Stimulated activated CD8-positive, alpha-beta memory T cell treated with anti-CD3 and anti-CD28 coated beads, Interleukin-4, amount 100 ng/mL, for 1 hour (primary cell): ENCODE measurements at places on chromosomes 3 and 15.

DNA sequence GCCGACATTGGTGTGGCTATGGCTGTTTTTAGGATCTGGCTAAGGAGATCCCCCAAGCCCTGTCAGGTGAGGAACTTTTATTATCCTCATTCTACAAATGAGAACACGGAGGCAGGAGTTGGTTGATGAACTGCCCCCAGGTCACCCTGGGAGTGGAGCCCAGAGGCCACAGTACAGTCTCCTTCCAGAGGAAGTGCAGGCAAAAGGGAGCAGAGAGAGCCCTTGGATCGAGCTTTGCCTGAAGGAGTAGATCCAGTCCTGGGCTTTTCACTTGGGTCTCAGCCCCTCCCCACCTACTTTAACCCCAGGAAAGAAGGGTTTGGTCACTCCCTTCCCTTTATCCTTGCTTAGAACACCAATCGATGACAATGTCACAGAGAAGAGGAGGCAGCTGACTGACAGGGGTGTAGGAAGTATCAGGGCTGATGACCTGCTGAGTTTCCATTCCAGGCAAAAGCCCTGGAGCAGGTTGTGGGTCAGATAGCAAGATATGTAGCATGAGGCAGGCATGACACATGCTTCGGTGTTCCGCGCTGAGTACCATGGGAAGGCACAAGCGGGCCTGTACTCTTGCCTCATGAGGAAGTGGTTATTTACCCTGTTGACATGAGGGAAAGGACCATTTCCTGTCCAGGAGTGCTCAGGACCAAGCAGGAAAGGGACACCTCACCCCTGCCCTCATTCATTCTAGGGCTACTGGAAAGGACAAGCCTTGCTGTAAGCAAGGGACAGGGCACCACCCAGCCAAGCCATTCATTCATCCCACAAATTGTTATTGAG, 5.8 kb upstream of the PLA2G4D start:
- no peak for DNase-seq

GRCh38 chr3:68667346-68667745, 265.0 kb downstream of the TAFA4 start:
- no peak for DNase-seq

DNA sequence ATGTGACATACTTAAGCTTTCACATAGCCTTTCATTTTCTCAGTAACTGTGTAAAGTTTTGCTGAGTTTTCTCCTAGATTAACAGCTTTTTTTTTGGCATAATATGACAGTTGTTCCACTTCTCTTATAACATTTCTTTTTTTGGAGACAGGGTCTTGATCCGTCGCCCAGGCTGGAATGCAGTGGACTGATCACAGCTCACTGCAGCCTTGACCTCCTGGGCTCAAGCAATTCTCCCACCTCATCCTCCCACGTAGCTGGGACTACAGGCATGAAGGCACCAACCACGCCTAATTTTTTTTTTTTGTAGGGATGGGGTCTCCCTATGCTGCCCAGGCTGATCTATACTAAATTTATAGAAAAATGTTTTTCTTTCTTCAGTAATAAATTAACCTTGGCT, 30.1 kb downstream of the DLG1 start:
- DNase-seq: no peak

DNA sequence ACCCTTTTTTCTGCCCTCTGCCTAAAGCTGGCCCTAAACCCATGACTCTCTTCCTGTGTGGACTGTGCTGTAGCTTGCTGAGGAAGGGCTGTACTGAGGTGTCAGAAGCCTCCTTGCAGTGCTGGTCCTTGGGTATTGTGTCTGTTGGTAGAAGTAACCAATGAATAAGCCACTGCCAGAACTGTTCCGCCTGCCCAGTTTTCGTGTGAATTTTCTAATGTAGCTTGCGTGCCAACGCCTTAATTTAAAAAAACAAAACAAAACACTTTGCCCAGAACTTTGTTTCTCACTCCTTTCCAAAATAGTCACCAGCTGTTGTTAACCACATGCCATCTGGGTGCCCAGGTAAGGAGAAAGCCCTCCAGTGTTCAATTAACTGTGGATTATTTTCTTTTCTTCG, 101.9 kb downstream of the KLHL25 start:
- no peak for DNase-seq

GRCh38 chr15:51097553-51098330, 3.0 kb upstream of the TNFAIP8L3 start:
- DNase-seq: no peak

DNA sequence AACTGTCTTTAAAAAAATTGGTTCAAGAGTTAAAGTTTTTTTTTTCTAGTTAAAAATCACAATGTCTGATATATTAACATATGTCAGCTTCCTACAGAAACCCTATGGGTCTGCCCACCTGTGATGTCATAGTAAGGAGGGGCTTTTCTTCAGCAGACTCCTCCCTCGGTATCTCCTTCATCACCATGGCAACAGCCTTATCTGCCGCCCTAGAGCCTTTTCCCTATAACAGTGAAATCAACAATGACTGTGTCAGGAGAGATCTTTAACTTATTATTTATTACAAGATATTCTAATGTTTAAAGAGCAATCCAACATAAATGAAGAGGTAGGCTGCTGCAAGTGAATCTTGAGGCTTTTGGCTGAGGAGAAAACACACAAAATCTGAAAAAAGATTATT, 138.7 kb downstream of the PEX5L start:
- no peak for DNase-seq

DNA sequence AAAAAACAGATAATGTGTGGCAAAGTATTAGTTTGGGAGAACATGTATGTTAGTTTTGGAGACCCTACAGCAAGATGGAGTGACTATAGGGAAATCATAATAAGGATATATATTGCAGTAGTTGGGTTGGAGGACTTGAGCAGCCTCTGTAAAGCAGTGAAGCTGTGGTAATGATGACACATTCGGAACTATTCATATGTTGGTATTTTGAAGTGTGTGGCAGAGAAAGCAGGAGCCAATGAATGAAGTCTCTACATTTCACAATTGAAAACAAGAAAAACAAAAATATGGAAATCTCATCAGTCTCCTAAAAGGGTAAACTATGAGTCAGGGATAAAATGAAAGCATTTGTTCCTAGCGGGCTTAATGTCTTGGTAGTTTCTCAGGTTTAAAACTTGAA, 645.9 kb downstream of the OTOL1 start:
- DNase-seq: no peak

DNA sequence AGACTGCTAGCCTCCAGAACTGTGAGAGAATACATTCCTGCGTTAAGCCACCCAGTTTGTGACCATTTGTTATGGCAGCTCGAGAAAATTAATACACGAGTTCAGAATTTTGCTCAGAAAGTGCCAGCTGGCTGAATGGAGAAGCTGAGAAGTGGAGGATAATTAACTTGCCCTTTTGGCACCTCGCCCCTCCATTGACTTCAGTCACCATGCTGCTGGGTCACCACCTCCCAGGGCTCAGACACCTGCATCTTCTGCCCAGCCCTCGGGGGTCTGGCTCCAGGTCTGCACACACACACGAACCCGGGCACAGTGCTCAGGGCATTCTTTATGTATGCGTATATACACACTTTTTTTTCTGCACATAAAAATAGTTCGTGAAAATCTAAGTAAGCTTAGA, 32.0 kb downstream of the AMOTL2 start:
- DNase-seq: no peak

DNA sequence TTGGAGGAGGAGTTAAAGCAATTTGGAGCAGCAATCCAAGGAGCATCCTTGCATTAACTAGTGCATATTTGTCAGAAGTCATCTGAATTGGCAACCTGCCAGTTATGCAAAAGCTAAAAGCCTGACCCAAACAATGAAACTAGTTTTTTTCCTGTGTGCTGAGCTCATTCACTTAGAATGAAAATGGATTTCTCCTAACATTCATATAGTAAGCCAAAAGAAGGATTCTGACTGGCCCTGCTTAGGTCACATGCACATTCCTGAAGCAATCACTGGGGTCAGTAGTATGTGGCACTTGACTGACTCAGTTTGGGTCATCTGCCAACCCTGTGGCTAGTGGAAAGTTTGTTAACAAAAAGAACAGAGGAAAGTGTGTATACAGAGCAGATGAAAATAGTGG, 30.5 kb downstream of the OXSM start:
- no peak for DNase-seq

DNA sequence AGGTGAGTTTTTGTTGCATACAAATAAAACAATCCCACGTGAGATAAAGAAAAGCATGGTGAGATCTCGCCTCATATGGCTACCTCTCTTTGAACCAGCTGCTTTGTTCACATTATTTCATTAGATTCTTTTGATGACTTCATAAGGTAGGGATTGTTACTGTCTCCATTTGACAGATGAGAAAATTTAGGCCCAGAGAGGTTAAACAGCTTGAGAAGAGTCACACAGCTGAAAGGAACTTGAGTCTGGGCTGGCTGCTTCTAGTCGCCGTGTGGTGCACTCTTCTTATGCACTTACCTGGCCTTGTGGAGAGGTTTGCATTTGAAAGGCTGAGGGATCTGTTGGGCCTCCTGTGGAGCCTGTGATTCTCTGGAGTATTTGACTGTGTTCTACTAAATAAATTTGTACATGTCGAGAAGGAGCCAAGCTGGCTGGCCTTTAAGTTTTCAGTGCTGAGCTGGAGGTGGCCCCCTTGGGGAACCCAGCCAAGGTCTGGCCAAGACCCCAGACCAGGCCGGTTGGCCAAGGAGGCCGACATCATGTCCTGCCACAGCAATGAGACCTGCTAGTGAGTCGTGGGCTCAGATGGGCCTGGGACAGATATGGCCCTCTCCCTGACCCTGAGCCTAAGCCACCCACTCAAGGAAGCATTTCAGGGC, 125.1 kb downstream of the SMAD6 start:
- no peak for DNase-seq

DNA sequence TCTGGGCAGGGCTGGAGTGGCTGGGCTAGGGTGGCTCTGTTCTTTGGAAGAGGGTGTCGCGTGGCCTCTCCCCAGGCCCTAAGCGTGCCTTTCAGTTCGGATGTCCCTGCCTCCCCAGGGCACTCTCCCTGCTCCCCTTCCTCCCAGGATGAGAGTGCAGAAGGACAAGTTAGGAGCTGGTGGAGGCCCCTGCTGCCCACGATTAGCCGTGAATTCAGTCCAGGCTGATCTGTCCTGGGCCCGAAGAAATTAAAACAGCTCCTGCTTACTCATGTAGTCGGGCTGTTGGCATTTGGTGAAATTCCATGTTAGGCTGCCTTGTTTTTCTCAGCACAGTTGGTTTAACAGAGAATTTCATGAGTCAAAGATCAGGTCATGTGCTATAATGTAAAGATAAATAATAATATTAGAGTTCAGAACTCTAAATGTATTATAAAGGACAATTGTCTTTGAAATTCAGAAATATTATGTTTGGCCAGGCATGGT, 24.5 kb downstream of the NIPA1 start:
- no peak for DNase-seq

GRCh38 chr3:105933871-105934270, 65.1 kb upstream of the CBLB start:
- no peak for DNase-seq

DNA sequence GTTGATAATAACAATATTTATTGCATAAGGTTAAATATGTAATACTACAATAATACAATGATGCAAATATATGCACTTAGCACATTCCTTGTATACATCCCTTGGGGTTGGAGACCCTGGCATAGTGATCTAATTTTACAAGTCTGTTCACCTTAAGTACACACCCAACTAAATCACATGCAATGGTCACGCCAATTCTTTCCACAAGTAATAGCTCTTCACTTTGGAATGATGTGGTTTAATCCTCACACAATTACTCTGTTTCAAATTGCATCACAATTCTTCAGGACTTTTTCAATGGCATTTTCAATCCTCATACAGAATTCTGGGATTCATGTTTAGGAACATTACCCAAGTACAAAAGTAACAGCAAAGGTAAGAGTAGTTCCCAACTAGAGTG, 27.3 kb upstream of the SPRED1 start:
- DNase-seq: no peak

DNA sequence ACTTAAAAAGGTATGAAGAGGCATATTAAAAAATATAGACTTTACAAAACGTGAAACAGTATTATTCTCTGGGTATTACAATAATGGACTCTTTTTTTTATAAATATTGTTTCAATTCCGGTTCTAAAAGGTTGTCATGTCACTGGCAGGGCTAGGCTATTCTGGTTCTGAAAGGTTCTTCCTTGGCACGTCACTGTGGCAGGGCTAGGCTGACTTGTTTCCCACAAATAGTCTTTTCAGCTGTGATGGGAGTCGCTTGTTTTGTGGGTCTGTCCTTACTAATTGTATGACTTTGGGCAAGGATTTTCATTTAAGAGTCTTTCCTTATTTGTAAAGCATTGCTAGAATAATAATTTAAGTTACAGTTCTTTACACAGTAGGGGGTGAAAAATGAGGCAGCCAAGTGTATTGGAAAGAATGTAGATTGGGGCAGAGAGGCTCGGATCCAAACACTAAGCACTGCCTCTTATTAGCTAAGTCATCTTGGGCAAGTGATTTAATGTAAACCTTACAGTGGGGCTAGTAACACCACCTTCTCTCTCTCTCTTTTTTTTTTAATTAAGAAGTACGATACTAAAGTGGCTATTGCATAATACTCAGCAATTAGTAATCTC, 12.4 kb upstream of the MELTF start:
- no peak for DNase-seq

DNA sequence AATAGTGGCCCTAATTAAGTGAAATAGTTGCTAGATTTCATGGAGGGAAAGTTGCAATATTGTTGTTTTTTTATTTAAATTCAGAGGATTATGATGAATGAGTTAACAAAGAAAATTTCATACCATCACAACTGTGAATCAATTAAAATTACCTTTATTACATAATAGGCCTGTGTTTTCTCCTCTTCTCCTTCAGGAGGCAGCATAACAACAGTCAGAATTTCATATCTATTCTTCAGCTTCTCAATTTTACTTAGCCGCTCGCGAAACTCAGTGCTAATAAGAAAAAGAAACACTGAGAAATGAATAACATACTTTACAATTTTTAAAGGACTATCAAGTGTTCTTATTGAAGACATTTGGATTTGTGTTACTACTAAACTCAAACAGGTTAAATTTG, 29.4 kb downstream of the TTC14 start:
- DNase-seq: no peak

GRCh38 chr3:15585111-15585845, 16.1 kb downstream of the HACL1 start:
- DNase-seq: no peak

- DNase-seq: no peak
These were observed at the start of gene PLXNB1 for GRCh38 chr3:48429960-48430707. Gene PLXNB1, minus strand, starts transcription at chr3:48430086. Its CDS starts 5,475 bp downstream, at chr3:48424611.

- DNase-seq: no peak
These were observed at the start of gene GABRB3 for GRCh38 chr15:26772154-26773066. Gene GABRB3, minus strand, starts transcription at chr15:26773066.

- no peak for DNase-seq
These were observed 47.8 kb downstream of the DAPK2 start for GRCh38 chr15:63998489-63998888.

GRCh38 chr3:66066963-66067617, 28.4 kb upstream of the MAGI1 start:
- DNase-seq: no peak

GRCh38 chr3:166734734-166735133, 645.4 kb downstream of the ZBBX start:
- DNase-seq: no peak
